Thyroid gland (tissue), 4 donors: ENCODE measurements at places on chromosomes 4 and X. TPM values are rescaled to one million over a fixed set of nuclear protein-coding genes. Genes with fewer than 3 reads are reported as not detected.

GRCh38 chrX:153767674-153768055 lies 3.6 kb downstream of the PLXNB3 start:
- no peaks in the 10 kb centered on the region for H3K4me1 ChIP-seq
- H3K36me3 ChIP-seq, result no peaks in the 10 kb centered on the region
- no peak for DNase-seq
- no peak overlapping the region for H3K4me3 ChIP-seq
- no peaks in the 10 kb centered on the region for H3K27me3 ChIP-seq

GRCh38 chrX:86033385-86033784 lies 14.0 kb downstream of the CHM start:
- H3K4me1 ChIP-seq, result no peaks in the 10 kb centered on the region
- H3K27me3 ChIP-seq, result no peaks in the 10 kb centered on the region
- no peak overlapping the region for H3K4me3 ChIP-seq

DNA sequence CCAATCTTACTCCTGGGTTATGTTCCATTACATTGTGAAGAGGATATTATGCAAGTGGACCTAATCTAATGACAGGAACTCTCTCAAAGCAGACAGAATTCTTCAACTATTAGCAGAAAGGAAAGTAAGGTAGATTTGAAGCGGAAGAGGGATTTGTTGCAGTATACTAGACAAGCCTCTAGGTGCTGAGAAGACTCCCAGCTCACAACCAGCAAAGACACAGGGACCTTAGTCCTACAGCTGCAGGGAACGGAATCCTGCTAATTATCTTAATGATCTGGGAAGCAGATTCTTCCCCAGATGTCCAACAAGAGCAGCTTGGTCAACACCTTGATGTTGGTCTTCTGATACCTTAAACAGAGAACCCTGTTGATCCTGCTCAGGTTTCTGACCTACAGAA lies 73.6 kb downstream of the STK32B start:
- no peak for DNase-seq
- H3K27ac ChIP-seq, result no peak overlapping the region
- no peaks in the 10 kb centered on the region for H3K36me3 ChIP-seq
- H3K4me3 ChIP-seq, result no peak overlapping the region
- H3K4me1 ChIP-seq, result no peaks in the 10 kb centered on the region
- no peaks in the 10 kb centered on the region for H3K27me3 ChIP-seq

DNA sequence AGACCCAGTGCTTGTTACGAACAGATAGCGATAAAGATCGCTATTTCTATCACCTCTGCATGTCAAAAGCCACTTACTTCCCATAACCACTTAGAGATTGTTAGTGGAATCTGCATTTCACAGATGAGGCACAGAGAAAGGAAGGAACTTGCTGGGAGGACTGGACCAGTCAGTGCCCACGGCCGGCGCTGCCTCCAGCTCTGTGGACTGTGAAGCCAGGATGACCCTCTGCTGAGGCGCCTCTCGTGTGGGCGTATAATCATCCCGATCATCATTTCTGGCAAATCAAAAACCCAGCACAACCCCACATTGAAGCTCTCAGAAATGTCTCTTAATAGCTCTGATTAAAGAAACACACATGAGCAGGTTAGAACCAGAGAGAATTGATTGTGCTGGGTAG lies 61.5 kb upstream of the ADRA2C start:
- H3K36me3 ChIP-seq, result no peaks in the 10 kb centered on the region
- no peak overlapping the region for H3K4me3 ChIP-seq
- no peaks in the 10 kb centered on the region for H3K27me3 ChIP-seq
- DNase-seq, result no peak
- no peaks in the 10 kb centered on the region for H3K4me1 ChIP-seq

The PPBP gene
- 1.3 TPM for total RNA-seq
